IMR-90 (cell line): ENCODE measurements at places on chromosomes 12 and 14. TPM values are rescaled to one million over a fixed set of nuclear protein-coding genes. Genes with fewer than 3 reads are reported as not detected.
A peak's percentile ranks its signal among the peaks of the same experiment; 100 is the strongest.

TRIM9 gene
- polyA plus RNA-seq: 0.09 and 0.24 TPM in 2 replicates

PRB2 gene
- not detected in 2 replicates for polyA plus RNA-seq

CLEC4A gene
- 0.29 and 0.44 TPM in 2 replicates for polyA plus RNA-seq

PTPRB gene
- polyA plus RNA-seq: 3.7 and 4.1 TPM in 2 replicates

ESPL1 gene
- polyA plus RNA-seq: 8.6 and 9.2 TPM in 2 replicates

TC2N gene
- 0.03 and 0.04 TPM in 2 replicates for polyA plus RNA-seq

RPGRIP1 gene
- not detected in 2 replicates for polyA plus RNA-seq

SLC25A21 gene
- 0.49 and 0.62 TPM in 2 replicates for polyA plus RNA-seq

BEST3 gene
- polyA plus RNA-seq: 0.07 and 0.09 TPM in 2 replicates

MAP1LC3B2 gene
- 1.4 TPM in 2 replicates for polyA plus RNA-seq

DNA sequence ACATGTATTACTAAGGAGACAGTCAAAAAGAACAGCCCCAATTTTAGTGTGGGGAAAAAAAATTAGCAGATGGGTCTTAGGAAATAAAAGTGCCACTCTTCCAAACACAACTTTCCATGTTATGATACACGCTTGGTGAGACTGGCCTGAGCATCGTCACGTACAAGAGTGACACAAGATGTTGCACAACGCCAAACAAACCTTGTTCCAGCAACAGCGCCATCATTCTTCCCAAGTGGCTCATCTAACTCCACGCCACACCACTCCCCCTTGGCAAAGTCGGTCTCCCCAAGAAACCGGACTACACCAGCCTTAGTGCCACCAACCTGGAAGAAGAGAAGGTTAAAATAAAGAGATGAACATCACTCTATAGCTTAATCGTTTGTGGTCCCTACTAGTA, 58.7 kb downstream of the CLIP1 start:
- H3K27ac ChIP-seq: no peak overlapping the region
- no peaks in the 10 kb centered on the region for H3K27me3 ChIP-seq
- peaks cover 18% of the 10 kb centered on the region for H3K4me1 ChIP-seq
- no peak for DNase-seq

DNA sequence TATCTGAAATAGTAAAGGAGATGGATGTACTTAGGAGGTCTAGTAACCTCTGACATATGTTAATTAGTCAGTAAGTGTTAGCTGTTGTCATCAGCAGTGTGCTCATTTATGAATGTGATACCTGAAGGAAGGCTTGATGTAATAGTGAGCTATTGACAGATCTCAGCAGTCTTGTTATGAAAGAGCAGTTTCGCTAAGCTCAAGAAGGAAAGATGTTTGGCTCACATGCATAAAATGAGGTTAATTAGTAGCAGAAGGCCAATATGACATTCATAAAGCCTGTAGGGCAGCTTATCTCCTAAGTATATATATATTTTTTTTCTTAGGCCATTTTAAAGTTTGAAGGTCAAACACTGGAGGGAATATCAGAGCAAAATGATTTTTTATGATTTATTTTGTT, 2.8 kb downstream of the FAM234B start:
- H3K4me1 ChIP-seq: peaks cover 2% of the 10 kb centered on the region; the same call in 1 of the 2 replicates
- no peak for DNase-seq
- H3K36me3 ChIP-seq: no peaks in the 10 kb centered on the region
- H3K27me3 ChIP-seq: no peaks in the 10 kb centered on the region
- no peak overlapping the region for H3K27ac ChIP-seq

DNA sequence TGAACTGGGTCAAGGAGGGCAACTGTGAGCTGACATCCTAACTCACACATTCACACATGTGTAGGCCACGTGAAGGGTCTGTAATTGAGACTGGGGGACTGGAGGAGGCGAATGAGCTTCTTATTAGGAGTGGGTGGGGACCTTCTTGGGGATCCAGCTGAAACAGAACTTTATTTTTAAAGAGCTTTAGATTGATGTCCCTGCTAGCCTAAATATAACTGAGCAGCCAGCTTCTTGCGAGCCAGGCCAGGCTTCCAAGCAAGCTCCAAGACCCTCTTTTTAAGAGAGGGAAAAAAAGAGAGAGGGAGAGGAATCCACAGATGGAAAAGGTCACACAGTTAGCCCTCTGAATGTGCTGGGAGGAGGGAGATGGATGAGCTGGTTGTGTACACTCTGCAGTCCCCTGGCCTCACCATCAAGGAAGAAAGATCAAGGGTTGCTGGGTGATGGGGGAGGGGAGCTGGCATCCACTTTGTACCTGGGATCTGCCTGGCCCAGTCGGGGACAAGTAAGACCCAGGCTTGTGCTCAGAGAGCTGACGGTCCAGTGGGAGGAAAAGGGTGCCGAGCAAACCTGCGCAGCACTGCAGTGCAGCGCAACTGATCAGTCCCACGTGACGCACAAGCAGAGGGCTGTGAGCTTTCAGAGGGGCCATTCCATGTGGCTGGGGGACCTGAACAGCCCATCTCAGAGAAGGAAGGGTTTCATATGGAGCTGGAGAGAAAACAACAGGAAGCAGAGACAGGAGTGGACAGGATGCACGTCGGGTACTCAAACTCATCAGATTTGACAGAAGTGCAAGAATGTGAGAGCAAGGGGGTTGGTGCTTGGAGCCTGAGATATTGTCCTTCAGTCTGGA, 154.5 kb downstream of the ZFP36L1 start:
- no peaks in the 10 kb centered on the region for H3K27me3 ChIP-seq
- H3K4me3 ChIP-seq: no peak overlapping the region
- no peaks in the 10 kb centered on the region for H3K36me3 ChIP-seq
- H3K27ac ChIP-seq: peak overlapping the region; percentile 84
- peak; percentile 18 for DNase-seq

DNA sequence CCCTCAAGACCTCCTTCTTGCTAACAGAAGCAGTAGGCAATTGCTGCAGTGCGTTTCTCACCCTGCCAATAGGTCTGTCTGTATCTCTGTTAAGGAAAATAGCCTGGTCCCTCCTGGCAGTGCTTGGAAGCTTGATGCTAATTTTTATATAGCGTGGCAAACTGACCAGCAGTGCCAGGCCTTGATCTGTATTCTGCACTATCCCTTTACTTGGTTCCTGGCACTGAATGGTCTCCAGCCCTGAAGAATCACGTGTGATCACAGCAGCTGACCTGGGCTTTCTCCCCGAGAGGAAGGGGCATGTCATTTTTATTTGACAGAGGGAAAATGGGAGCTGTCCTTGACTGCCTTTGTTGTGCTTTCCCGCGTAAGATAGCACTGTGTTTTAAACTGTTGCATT, 48.7 kb upstream of the TRAF3 start:
- DNase-seq: no peak
- H3K27ac ChIP-seq: no peak overlapping the region
- H3K4me3 ChIP-seq: no peak overlapping the region
- H3K36me3 ChIP-seq: peaks cover 27% of the 10 kb centered on the region
- H3K27me3 ChIP-seq: no peaks in the 10 kb centered on the region

DNA sequence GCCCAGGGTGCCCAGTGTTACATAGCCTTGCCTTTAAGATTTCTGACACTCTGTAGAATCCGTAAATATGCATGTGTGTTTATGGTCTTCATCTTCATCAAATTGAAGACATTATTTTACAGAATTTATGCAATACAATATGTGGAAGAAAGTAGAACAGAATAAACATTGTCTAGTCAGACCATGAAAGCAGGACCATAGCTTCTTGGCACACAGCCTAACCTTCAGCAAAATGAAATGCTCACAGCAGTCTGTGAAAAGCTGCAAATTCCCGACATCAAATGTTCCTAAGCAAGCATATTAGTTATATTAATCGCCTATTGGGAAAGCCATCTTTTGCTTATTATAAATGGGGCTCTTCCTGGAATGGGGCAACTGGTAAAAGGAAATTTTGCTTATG, 111.3 kb upstream of the GARIN2 start:
- H3K27me3 ChIP-seq: no peaks in the 10 kb centered on the region
- no peak overlapping the region for H3K4me3 ChIP-seq
- no peak overlapping the region for H3K27ac ChIP-seq
- H3K36me3 ChIP-seq: no peaks in the 10 kb centered on the region
- peak; percentile 11 for DNase-seq
- no peaks in the 10 kb centered on the region for H3K4me1 ChIP-seq

GRCh38 chr14:43356979-43357545, 1150.0 kb downstream of the FSCB start:
- H3K27ac ChIP-seq: no peak overlapping the region
- no peak overlapping the region for H3K4me3 ChIP-seq
- H3K36me3 ChIP-seq: no peaks in the 10 kb centered on the region
- no peaks in the 10 kb centered on the region for H3K27me3 ChIP-seq
- H3K4me1 ChIP-seq: no peaks in the 10 kb centered on the region
- DNase-seq: no peak

GRCh38 chr14:93734086-93734822, 54.0 kb downstream of the PRIMA1 start:
- DNase-seq: no peak
- H3K27me3 ChIP-seq: no peaks in the 10 kb centered on the region
- H3K4me3 ChIP-seq: no peak overlapping the region
- no peak overlapping the region for H3K27ac ChIP-seq

DNA sequence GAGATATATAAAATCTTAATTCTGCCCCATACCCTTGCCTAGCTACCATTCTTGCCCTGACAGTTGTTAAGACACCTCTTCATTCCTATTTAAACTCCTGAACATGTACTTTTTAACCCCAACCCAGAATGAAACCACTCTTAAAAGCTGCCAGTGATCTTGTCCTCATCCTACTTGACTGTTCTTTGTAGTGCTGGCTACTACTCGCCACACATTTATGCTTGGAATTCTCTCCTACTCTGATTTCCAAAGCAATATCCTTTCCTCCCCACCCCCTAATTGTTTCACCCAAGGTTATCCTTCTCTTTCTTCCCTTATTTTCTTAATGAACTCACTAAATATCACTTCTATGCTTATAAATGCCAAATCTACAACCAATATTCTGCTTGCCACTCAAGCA, 4.1 kb downstream of the NFYB start:
- peaks cover 19% of the 10 kb centered on the region for H3K36me3 ChIP-seq
- peaks cover 31% of the 10 kb centered on the region for H3K4me1 ChIP-seq
- no peak overlapping the region for H3K4me3 ChIP-seq
- no peak overlapping the region for H3K27ac ChIP-seq
- H3K27me3 ChIP-seq: no peaks in the 10 kb centered on the region

DNA sequence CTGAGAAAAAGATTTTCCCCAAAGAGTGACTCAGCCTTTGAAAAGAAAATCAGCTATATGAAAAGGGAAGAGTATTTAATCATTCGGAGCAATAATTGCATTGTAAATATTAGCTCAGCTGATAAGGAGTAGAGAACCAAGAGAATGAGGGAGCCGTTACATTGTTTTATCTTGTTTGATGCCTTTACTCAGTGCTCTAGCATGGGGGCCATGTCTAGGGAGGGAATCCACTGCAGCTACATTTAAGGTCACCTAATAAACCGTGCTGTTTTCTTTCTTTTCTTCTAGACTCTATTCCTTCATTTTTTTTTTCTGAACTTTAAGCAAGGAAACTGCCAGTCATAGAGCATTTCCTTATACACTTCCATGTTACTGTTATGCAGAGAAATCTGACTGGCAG, 447.0 kb downstream of the DIO2 start:
- no peak overlapping the region for H3K27ac ChIP-seq
- no peaks in the 10 kb centered on the region for H3K27me3 ChIP-seq
- H3K4me3 ChIP-seq: no peak overlapping the region
- DNase-seq: no peak
- no peaks in the 10 kb centered on the region for H3K4me1 ChIP-seq

DNA sequence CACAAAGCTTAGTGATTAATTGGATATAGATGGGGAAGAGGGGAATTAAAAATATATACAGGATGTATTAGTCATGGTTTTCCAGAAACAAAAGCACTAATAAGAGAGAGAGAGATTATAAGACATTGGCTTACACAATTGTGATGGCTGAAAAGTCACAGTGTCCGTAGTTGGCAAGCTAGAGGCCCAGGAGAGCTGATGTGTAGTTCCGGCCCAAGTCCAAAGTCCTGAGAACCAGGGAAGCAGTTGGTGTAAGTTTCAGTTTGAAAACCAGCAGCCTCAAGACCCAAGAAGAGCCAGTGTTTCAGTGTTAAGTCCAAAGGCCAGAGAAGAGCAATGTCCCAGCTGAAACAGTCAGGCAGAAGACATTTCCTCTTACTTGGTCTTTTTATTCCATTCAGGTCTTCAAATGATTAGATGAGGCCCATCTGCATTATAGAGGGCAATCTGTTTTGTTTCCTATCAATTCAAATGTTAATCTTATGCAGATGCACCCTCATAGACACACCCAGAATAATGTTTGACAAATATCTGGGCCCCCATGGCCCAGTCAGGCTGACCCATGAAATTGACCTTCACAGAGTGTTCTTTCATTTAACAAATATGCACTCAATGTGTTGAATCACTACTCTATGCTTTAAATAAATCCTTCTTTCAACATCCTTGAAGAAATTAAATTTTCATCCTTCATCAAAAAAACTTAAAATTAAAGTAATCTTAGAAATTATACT, 67.2 kb upstream of the DIO2 start:
- H3K27ac ChIP-seq: peak overlapping the region; percentile 45
- DNase-seq: peak; percentile 65
- H3K4me3 ChIP-seq: no peak overlapping the region

GRCh38 chr12:46351886-46352650, 20.5 kb downstream of the SLC38A2 start:
- H3K27ac ChIP-seq: no peak overlapping the region; the same call in 1 of the 2 replicates
- H3K36me3 ChIP-seq: no peaks in the 10 kb centered on the region
- H3K4me3 ChIP-seq: no peak overlapping the region
- H3K27me3 ChIP-seq: no peaks in the 10 kb centered on the region
- no peak for DNase-seq

GRCh38 chr14:45893127-45893526, 640.1 kb upstream of the MIS18BP1 start:
- no peaks in the 10 kb centered on the region for H3K27me3 ChIP-seq
- no peaks in the 10 kb centered on the region for H3K4me1 ChIP-seq
- H3K4me3 ChIP-seq: no peak overlapping the region
- no peak overlapping the region for H3K27ac ChIP-seq

DNA sequence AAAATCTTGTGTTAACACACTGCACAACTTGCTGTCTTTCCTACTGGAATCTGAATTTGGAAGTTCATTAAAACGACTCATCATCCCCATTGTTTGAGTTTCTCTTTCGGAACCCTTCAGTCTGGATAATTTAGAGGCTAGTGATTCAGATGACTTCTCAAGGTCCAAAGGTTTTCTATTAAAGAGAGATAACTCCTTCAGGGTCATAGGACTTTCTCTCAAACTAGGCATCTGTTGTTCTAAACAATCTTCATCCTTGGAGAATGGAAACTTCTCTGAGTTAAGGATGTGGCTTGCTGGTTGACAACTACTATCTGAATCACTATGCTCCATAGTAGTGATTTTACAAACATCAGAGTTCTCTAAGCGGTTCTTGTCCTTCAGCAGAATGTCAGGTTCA, 4.4 kb downstream of the MLH3 start:
- H3K27ac ChIP-seq: no peak overlapping the region
- H3K36me3 ChIP-seq: no peaks in the 10 kb centered on the region
- peaks cover 14% of the 10 kb centered on the region for H3K4me1 ChIP-seq
- no peaks in the 10 kb centered on the region for H3K27me3 ChIP-seq
